Gastrocnemius medialis (tissue), 4 donors: ENCODE measurements at places on chromosomes 1 and 21.

DNA sequence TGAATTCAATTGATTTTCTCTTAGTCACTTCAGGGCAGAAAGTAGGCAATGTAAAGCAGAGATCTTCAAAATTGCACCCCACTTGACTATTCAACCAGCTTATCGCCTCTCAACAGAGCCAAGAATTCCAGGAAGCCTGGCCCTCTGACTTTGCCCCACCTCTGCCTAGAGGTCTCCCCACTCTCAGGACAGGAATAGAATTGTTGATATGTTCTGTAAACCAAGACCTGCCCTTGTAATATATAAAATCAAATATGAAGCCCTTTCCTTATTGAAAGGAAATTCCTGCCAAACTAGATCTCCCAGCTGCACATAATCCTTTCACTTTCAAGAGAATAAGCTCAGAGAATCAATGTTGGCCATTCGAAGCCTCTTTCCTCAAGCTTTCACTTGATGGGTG, 116.1 kb upstream of the DPT start:
- no peak for DNase-seq

DNA sequence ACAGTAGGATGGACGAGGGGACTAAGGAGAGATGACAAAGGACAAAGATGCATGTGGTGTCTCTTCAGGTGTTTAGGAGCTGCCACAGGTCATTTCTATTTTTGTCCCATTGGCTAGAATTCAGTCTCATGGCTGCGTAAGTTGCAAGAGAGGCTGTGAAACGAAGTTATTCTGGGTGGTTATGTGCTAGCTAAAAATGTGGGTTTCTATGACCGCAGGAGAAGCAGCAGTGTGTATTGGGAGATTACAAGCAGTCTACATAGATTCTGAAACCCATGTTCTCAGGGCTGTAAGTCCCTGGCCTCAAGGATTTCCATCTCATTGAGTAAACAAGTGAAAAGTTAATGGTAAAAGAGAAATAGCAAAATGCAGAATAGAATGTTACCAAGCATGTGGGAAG, 110.7 kb downstream of the SPATA46 start:
- no peak for DNase-seq

- DNase-seq, result peak; percentile 54
Measured at GRCh38 chr1:111920221-111921024, 69.0 kb downstream of the KCND3 start.

GRCh38 chr1:57296726-57297250, 127.1 kb downstream of the DAB1 start:
- DNase-seq, result no peak

DNA sequence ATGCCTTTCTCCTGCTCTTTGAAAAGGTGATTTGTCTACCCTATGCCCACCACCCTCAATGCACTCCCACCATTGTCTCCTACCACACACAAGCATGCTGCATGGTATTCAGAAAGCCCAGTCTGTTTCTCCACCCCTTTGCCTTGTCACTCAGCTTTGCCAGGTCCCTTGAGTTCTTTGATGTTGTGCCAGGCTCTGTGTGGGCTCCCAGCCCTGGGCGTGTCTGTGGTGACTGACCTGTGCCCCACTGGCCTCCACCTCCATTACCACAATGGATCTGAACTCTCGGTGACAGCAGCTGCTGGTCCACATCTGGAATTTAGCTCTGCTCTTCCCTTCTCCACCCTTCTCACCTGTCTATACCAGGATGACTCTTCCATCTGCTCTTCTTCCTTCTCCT, 34.9 kb downstream of the ATP2B4 start:
- DNase-seq, result no peak

- no peak for DNase-seq
Measured at GRCh38 chr21:26445440-26445839, 127.6 kb downstream of the CYYR1 start.

GRCh38 chr1:61453111-61453961, 271.6 kb downstream of the TM2D1 start:
- DNase-seq, result peak; percentile 89

GRCh38 chr1:231160895-231161666, 777 bp upstream of the TRIM67 start:
- no peak for DNase-seq

DNA sequence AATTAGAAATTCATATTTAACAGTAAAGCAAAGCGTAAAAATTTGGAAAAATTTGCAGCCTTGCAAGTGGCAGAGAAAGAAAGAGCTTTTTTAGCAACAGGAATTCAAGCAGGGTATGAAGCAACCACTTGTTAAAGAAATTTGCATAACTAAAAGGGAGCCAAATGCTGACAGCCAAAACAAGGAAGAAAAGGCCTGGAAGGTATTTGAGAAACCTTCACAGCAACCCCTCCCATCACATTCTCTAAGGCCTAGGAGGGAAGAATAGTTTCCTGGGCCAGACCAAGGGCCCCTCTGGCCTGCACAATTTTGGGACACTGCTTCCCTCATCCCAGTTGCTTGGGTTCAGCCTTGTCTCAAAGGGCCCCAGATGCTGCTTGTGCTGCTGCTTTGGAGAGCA, 672.4 kb upstream of the TMPRSS15 start:
- DNase-seq, result no peak

- no peak for DNase-seq
Measured at GRCh38 chr1:156658945-156659574, 17.1 kb downstream of the BCAN start.
